Heart left ventricle (tissue), 16 donors: ENCODE measurements at places on chromosomes 2 and 18.

- no peak for DNase-seq
These were observed 249.0 kb upstream of the OSR1 start for GRCh38 chr2:19607400-19607799.

- no peak for DNase-seq
These were observed 181.8 kb upstream of the GCFC2 start for GRCh38 chr2:75892490-75892889.

DNA sequence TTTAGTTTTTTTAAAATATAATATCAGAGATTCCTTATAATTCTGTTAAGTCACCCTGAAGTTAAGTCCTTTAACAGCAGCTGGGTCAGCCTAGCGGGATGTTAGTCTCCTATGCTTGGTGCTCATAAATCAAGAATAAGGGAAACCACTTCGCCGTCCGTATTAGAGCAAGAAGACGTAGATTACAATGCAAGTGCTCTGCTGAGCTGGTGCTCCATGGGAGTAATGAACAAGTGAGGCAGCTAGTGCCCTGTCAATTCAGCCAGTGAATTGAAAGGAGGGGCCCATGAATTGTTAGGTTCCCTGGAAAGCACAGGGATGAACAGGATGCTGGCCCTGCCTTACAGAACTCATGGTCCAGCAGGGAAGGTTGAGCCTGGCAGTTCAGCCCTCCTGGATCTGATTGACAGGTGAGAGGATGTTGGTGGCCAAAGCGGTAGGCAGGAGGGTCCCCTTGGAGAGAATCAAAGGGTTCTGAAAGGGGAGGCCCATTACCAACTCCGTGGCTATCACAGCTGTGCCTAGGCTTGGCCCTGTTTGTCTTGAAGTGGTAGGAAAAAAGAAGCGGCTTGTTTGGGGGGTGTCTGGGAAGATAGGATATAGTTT lies 30.8 kb downstream of the PLB1 start:
- no peak for DNase-seq

GRCh38 chr18:78406743-78407465 lies 572.7 kb upstream of the SALL3 start:
- DNase-seq, result no peak

GRCh38 chr2:47720559-47720958 lies 62.4 kb upstream of the MSH6 start:
- DNase-seq, result no peak

DNA sequence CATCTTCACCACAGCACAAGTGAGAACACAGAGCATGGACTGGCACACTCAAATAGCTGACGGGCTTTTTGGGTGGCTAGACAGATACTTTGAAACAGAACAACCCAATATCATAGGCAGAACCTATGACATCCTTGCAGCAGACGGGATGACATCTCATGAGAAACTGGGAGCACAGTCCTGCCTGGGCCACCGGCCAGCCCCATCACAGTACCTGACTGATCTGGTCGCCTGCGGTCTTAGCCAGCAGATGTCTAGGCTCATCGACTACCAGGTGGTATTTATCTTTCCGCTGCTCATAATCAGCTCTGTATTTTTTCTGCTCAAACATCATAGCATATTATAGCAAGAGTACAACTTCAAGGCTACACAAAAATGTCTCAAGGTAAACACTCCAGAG lies 124.3 kb downstream of the RIF1 start:
- no peak for DNase-seq

- DNase-seq, result no peak
These were observed 97.5 kb upstream of the KCNJ3 start for GRCh38 chr2:154600927-154601494.

- DNase-seq, result no peak
These were observed 246.1 kb downstream of the NDUFA10 start for GRCh38 chr2:239778861-239779558.

DNA sequence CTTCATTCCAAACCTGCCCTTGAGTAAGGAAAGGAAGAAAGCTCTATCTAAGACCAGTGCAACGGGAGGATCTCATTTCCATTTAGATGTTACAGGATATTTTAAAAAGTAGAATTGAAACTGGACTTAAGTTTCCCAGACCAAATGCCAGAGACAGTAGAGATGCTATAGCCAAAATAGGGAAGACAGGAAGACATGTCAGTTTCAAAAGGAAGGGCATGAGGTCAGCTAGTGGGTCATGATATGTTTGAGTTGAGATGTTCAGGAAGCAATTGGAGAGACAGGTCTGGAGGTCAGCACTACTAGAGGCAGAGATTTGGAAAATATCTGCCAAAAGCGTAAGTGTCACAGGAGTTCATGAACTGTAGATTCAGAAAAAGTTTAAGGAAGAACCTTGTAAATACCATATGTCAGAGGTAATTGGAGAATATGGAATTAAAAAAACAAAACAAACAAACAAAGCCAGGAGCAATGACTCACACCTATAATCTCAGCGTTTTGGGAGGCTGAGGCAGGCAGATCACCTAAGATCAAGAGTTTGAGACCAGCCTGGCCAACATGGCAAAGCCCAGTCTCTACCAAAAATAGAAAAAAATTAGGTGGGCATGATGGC lies 50.8 kb downstream of the EPHA4 start:
- DNase-seq, result no peak

GRCh38 chr2:138244501-138244925 lies 257.1 kb upstream of the SPOPL start:
- no peak for DNase-seq

DNA sequence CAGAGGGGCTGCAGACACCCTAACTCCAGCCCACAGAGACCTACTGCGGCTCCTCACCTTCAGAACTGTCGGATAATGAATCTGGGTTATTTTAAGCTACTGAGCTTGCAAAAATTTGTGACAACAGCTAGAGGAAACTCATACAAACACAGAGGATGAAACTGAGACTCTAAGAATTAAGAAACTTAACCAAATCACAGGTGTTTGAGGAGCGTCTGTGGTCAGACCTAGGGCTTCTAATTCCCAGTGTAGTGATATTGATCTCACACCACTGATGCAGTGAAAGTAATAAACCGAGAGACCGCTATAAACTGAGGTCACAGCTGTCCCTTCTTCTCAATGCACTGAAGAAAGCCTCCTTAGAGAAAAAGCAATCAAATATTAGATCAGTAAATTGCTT lies 110.1 kb downstream of the RGPD3 start:
- no peak for DNase-seq

DNA sequence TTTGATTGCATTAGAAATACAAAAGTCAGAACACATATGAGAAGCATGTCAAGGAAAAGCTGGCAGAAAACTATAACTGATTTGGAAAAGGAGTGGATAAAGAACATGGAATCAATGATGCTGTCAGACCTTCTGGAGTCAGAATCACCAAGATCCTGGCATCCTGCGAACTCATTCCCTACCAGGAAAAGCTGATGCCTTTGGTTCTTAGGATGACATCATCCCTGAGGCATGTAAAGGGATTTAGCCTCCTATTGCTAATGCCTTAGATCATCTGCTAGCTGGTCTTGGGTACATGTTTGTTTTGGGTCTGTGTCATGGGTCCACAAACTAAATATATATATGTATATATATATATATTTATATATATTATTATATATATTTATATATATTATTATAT lies 680.7 kb downstream of the EPHA4 start:
- DNase-seq, result no peak

DNA sequence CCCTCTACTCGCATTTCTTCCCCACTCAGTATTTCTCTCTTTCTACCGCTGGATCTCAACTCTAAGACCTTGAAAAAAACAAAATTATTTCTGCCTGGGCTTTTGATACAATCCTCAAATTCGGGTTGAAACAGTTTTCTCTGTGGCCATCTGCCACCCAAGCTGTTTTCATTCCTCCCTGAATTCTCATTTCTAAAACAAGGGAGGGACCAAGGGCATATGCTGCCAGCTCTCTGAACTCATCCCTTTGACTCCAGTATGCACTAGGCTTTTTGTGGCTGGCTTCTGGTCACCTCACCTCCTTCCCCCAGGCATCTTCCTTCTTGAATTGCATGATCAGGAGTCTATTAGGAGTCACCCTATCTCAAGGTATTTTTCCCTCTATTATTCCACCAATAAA lies 49.5 kb downstream of the CCDC148 start:
- DNase-seq, result no peak

GRCh38 chr2:15718103-15718943 lies 126.7 kb downstream of the DDX1 start:
- DNase-seq, result no peak

DNA sequence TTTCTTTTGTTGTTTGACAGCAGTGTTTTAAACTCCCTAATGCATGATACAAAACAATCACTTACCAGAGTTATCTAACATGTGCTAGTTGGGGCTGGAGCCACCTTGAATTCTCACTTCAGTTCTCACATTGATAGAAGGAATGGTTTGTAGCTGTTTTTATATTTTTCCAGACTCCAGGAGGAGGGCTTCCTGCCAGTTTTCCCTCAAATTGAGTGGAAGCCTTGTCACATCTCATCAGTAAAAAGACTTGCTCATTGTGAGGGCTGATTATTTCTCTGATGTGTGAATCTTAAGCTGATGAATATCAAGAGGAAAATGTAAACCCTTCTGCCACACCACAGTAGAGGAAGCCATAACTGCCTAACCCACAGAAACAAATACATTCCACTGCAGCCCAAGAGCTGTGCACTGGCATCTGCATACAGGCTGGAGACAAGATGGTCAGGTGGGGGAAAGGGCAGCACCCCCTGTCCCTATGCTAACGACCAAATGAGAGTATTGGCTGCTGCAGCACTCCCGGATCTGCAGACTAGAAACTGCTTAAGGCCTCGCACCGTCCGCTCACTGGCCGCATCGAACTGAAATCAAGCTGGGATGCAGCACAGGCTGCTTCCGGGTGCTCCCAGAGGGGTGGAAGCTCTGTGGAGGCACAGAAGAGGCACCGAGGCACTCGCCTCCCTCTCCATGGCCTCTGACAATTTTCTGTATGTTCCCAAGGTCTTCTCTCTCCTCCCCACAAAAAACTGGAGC lies 73.7 kb upstream of the TPO start:
- no peak for DNase-seq

DNA sequence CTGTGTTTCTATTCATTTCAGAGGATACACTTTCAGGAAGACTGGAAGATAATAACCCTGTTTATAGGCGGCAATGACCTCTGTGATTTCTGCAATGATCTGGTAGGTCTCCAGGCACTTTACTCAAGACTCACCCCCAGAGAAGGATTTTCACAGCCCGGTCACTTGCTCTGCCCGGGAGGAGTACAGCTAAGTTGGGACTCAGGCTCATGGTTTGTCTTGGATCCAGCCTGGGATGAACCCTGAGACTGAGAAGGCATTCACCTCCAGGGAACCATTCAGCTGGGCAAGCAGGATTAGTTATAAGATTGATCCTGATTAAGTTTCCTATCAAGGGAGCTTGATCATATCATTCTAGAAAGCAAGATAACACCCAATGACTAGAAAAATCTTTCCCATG lies 83.7 kb downstream of the PLB1 start:
- DNase-seq, result no peak
